ENCODE measurements at places on chromosomes 5 and 9.

GRCh38 chr5:127612441-127613141, 36.3 kb upstream of the CTXN3 start:
- ATAC-seq: no peak

GRCh38 chr5:207599-207998, 10.4 kb downstream of the CCDC127 start:
- no peak for ATAC-seq

GRCh38 chr9:95379630-95380029, 62.1 kb upstream of the FANCC start:
- no peak for ATAC-seq

DNA sequence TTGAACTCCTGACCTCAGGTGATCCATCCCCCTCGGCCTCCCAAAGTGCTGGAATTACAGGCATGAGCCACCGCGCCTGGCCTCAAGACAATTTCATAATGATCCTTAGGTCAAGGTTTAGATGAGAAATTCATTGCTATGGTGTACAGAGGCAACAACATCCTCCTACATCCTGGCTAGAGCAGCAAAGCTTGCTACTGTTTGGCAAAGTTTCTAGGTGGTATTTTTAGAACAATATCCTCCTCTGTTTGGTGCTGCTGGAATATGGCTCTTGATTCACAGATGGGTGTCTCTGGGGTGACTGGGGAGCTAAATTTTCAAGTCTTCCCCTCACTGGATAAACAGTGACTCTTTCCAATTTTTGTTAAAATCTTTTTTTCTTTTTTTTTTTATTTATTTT, 30.6 kb downstream of the CRHBP start:
- ATAC-seq: no peak

- peak; percentile 97 for ATAC-seq
Observed at GRCh38 chr5:142644640-142645361, 41.1 kb downstream of the FGF1 start.

DNA sequence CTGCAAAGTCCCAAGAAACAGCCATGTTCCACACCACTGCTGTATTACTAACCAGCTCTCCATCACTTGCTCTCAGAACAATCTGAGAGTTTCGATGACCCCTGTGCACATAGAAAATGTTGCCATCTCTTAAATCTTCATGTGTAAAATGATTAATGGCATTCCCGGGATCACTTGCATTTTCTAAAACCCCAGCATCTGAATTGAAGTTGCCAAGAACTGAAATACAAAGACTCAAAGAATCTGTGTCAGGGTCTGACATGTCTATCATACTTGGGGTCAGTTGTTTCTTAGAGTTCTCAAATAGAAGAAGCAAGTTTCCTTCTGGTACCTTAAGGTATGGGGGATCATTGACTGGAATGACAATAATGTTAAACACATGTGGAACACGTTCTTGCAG, 115.1 kb downstream of the ESM1 start:
- ATAC-seq: no peak

GRCh38 chr5:159059722-159060121, 40.0 kb downstream of the EBF1 start:
- ATAC-seq: no peak

DNA sequence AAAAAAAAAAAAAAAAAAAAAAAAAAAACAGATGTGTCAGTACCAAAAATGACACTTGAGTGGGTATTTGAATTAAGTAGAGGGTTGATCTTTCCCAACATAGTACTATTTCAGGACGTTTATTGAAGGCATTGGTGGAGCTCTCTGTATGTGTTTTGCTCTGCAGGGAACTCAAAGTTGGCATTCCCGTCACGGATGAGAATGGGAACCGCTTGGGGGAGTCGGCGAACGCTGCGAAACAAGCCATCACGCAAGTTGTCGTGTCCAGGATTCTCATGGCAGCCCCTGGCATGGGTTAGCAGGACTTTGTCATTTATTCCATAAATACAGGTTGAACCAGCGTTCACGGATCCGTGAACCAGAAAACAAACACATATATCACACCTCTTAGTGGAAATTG, 34.9 kb downstream of the SFXN1 start:
- ATAC-seq: no peak

DNA sequence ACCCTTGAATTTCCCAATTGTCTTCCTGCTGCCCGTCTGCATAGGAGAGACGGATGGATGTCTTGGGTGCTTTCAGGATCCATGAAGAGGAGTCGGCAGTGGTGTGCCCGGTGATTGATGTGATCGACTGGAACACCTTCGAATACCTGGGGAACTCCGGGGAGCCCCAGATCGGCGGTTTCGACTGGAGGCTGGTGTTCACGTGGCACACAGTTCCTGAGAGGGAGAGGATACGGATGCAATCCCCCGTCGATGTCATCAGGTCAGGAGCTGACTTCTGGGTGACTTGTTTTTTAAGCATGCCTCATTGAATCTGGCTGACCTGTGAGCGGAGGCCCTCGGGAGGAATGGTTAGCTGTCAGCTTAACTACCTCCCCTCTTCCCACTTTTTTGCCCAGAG, 24.2 kb downstream of the GALNT12 start:
- no peak for ATAC-seq

DNA sequence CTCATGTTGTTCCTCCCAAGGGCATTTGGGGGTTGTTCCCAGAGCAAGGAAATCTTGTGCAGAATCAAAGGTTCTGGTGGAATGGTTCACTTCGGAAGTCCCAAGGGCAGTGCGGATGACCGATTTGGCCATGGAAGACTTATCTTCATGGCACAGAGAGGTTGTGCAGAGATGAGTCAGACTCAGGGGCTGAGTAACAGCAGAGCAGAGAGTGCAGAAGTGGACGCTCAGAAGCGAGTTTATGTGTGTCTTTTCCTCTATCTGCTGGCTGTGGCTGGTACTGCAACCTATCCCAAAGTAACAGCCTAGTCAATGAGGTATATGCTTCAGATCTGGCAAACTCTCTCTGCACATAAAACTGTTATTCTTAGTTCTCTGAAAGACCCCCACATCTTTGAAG, 118.1 kb downstream of the DPYSL3 start:
- ATAC-seq: peak; percentile 83

DNA sequence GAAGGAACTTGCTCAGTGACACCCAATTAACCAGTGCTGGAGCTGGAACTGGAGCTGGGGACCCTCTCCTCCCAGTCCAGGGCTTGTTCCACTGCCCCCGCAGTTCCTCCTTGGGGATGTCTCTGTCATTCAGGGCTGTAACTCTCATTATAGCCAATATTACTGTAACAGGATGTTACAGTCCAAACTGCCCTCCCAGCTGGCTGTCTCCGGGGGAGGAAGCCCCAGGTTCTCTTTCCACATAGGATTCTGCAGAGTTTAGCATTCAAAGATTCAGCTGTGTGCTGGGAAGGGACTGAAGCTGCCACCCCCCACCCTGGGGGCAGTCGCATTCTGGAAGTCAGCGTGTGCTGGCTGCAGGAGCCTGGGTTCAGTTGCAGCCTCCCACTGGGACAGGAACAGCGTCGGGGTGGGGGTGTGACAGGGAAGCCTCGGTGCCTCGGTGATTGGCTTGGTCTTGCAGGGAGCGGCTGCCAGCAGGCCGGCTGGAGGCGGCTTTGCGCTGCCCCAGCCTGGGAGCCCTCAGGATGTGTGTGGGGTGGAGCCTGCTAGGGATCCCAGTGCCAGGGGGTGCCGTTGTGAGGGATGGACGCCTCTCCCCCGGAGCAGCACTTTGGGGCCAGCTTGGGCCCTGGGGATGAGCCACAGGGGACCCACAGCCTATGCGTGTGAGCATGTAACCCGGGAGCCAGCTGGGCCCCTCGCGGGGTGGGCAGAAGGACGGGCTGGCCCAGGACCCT, 101.1 kb downstream of the RGS3 start:
- peak; percentile 46 for ATAC-seq

- ATAC-seq: no peak
Observed at GRCh38 chr5:143601917-143602333, 198.4 kb upstream of the NR3C1 start.
